ENCODE measurements at places on chromosomes 16 and 17.

DNA sequence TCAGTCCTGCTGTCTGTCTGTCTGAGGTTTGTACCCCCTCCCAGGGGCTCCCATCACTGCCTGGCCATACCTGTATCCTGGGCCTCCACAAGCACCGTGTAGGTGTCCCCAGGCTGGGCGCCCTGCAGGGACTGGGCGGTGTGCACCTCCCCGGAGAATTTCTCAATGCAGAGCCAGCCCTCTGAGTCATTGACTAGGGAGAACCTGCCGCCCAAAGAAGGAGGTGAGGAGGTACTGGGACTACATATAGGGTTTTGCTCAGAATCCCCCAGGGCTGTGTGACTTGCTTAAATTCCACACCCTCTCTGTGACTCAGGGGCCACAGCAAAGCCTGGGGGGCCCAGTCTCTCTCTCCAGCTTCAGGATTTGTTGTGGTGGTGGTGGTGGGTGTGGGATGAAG lies 7.6 kb downstream of the CDH16 start:
- no peak for ATAC-seq

DNA sequence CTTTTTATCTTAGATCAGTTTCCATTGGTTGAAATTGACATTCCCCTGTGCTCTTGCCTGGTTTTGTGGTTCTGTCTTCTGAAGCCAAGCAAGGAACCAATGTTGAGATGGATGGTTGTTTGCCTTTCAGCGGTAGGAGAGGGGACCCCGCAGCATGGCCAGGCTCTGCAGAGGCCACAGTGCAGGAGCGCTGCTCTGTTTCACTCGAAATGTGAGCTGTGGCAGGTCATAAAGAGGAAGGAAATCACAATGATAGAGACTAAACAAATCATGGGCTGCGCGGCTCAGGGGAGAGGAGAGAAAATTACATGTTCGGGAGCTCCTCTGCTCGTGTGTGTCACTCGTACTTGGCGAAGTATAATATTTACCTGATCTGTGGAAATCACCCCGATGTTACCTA lies 148.2 kb downstream of the SNX29 start:
- ATAC-seq = no peak

GRCh38 chr17:44988044-44988942 lies 20.2 kb upstream of the C1QL1 start:
- ATAC-seq = no peak

DNA sequence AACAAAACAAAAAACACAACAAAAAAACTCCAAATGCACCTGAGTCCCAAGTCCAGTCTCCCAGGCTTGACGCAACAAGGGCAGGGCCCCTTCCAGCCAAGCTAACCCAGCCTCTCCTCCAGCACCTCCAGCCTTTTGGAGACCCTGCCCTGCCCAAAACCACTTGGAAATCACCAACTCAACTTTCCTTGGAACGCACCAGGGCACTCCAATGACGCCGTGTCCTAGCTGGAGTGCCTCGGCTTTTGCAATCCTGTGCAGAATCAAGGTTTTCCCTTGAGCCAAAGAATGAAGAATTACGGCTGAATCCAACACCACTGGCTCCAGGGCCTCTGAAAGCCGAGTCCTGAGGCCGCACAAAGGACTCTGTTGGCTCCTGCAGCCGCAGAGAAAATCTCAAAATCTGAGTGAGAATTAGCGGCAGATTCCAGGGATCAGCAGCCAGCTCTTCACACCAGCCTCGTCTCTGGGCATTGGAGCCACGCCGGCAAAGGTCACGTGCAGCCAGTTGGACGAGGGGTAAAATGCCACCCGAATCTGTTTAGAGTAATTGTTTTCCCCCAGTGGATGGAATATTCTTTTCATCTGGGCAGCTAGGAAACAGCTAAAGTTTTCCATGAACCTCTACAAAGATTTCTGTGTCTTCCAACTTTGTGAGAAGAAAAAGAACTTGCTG lies 9.7 kb upstream of the BAIAP2 start:
- no peak for ATAC-seq

GRCh38 chr16:27366687-27367460 lies 35.1 kb upstream of the IL21R start:
- peak; percentile 5 for ATAC-seq

GRCh38 chr17:80394629-80395216 lies 20.2 kb upstream of the ENDOV start:
- no peak for ATAC-seq

DNA sequence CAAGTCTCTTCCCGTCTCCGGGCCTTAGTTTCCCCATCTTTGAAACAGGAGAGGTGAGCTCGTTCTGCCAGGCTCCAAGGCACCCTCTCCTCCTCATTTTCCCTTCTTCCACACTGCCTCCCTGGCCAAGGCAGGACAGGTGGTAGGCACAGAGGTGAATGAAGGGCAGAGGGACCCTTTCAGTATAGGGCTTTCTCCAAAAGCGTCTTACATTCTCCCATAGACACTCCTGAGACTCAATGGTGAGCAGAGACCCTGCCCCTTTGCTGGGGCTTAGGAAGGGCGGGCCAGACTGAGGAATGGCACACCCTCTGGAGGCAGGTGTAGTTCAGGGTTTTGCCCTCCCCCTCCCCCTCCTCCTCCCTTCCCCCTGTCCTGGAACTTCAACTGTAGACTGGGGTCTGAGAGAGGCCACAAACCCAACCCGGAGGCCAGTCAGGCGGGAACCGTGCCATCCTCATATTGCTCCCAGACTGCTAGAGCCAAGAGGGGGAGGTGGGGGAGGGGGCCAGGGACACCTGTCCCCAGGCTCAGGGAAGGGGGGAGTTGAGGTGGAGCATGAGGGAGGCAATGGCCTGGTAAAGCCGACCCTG lies 1.9 kb downstream of the PLEKHH3 start:
- ATAC-seq = no peak

GRCh38 chr17:14374268-14374667 lies 73.4 kb downstream of the HS3ST3B1 start:
- ATAC-seq = no peak

DNA sequence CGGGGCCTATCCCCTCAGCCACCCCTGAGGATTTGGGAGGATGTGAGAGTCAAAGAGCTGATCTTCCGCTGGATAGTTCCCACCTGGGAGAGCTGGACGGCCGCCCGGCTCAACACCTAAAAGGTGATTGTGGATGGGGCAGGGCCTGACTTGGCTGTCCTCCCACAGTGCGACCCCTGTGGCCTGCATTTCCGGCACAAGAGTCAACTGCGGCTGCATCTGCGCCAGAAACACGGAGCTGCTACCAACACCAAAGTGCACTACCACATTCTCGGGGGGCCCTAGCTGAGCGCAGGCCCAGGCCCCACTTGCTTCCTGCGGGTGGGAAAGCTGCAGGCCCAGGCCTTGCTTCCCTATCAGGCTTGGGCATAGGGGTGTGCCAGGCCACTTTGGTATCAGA lies 4.5 kb downstream of the BCL6B start:
- ATAC-seq = no peak

DNA sequence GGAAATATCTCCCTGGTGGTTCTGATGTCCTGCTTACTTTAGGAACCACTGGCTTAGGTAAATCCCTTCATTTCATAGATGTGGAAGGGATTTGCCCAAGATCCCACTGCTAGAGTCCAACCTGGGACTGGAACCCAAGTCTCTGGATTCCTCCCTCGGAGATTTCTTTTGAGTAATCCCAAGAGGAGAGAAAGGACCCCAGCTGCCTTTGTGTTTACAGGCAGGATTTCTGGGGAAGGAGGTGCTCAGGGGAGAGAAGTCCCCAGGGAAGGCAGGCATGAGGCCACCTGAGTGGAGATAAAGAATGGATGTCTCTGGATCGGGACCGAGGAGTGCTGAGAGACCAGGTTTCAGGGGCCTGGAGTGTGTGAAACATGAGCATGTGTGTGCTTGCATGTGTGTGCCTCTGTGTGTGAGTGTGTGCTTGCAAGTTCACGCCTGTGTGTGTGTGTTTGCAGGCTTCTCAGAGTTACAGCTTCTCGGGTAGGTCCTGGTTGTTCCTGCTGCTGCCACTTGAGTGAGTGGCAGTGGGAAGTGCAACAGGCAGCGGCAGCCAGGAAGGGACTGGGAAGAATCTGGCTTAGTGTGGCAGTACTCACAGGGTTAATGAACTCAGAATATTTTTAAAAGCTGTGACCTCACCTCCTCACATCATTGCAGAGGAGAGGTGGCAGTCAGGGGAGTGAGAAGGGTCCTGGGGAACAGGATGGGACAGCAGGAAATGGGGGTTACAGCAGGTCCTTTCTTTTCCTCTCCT lies 2.2 kb downstream of the KCNH6 start:
- ATAC-seq = no peak

Measured in activated T-helper 17 cell treated with anti-CD3 and anti-CD28 coated beads, Interleukin-2, amount 50 U/mL, for 72 hours (primary cell).